ENCODE measurements at places on chromosomes 1 and 21.

DNA sequence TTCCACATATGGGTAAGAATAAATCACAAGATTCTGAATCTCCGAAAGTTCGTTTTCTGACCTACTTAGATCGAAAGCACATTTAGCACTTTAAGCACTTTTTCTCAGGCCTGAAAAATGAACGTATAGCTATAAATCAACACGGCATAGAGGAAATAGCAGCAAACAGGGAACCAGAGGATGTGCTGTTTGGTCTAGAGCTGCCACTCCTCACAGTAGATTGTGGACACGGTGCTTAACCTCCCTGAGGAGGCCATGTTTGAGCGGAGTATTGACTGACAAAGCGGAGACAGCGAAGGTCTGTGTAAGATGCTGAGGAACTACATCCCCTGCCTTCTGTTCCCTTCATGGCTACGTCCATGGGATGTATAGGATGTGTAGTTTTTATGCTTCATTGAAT, 452.8 kb upstream of the NCAM2 start:
- no peak for DNase-seq

DNA sequence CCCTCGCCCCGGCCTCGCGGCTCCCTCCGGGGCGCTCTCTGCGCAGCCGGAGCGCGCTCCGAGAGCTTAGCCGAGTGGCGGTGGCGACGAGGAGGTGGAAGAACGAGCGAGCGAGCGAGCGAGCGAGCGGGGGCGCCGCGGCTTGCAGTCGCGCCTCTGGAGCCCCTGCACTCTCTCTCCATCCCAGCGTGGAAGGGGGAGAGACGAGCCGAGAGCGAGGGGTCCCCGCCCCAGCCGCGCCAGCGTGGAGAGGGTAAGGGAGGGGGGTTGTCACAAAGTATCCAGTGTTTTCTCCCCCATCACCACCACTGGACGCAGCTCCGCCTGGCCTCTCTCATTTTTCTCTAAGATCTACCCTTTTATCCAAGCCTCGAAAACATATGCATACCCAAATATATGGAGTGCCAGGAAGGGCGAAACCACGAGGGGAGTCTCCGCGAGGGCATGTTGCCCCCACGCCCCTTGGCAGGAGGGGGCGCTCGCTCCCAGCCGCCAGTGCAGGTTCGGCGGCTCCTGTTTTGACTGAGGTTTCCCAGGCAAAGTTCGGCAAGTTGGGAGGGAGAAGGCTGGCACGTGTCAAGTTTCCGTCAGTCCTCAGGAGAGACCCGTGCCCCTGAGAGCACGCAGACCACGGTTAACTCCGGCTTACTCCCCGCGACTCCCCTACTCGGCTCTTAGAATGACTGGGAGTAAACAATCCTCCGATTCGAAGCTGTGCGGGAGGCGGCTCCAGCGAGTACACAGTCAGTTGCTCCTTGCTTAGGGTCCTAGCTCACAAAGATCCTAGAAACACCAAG, 569 bp upstream of the DAB1 start:
- no peak for DNase-seq

GRCh38 chr1:232553809-232554208, 76.1 kb downstream of the SIPA1L2 start:
- DNase-seq, result no peak

DNA sequence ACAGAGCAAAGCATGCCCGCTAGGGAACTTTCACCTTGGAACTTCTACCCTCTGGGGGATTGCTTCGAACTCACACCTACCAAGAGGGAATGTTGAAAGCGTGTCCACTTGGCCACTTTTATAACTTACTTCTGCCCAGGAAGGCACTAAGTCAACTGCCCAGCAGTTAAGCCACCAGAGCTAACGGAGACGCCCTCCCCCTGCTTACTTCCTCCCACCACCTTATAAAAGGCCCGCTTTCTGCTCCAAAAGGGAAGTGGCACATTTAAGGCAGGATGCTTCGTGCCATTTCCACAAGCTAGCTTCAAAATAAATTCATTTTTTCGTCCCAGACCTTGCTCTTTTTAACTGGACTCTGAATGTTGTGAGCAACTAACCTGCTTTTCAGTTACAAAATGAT, 3.2 kb upstream of the AK2 start:
- no peak for DNase-seq

- DNase-seq, result no peak
Observed at GRCh38 chr1:22064751-22065402, 12.4 kb downstream of the CDC42 start.

GRCh38 chr1:181849071-181849470, 212.4 kb downstream of the ZNF648 start:
- no peak for DNase-seq

DNA sequence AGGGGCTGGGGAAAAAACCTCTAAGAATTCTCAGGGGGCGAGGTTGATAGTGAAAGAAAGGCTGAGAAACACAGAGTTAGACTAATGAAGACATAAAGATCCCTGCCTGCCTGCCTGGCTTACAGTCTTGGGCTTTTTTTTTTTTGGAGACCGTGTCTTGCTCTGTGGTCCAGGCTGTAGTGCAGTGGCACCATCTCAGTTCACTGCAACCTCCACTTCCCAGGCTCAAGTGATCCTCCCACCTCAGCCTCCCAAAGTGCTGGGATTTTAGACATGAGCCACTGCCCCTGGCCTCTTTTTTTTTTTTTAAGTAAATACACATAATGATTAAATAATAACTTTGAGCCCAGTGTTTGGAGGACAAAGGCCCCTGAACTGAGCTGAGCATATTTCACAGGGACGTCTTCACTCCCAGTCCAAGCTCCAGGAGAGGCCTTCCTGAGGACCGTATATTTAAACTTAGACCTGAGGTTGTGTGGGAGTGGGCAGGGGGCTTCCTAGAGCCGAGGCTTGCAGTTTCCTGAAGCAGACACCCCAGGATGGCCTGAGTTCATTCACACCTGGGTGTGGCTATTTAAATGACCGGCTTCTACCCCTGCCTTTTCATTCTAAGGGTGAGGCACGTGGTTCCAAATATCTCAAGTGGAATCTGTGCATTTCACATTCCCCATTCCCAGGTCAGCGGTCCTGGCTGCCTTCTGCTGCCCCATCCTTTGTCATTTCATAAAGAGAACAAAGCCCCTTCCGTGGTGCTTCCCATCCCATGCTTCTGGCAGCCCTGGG, 16.0 kb upstream of the EFHD2 start:
- no peak for DNase-seq

DNA sequence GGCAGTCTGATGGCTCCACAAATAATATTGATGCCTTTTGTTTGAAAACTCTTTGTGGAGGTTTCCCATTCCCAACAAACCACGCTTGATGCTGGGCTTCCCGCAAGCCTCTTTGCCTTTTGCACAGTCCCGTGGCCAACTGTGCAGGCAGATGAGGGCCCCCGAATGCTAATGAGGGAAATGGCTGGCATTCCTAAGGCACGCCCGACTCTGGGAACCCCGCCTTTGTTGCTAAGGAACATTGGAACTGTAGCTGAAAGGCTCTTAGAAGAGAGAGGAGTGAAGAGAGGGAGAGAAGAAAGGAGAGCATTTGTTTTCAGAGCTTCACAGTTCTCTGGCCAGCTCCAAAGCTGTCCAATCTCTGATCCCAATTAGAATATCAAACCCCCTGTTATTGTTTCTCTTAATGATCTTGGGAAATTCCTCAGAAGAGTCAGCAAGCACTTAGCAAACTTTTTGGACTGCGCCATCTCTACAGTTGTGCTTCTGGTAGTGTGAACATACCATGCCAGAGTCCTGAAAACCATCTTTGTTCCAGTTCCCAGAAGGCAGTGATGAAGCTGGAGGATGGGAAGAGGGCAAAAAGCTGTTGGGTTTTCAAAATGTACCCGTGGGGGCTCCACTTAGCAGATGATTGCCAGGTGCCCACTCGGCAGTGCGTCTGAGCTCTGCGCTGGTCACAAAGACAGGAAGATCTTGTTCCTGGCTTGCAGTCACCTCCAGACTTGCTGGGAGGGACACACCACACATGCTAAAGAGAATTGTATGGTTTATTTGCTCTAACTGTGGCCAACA, 60.1 kb upstream of the CYP2J2 start:
- DNase-seq, result no peak

GRCh38 chr1:1434131-1434823, 1.2 kb upstream of the VWA1 start:
- DNase-seq, result peak; percentile 64

DNA sequence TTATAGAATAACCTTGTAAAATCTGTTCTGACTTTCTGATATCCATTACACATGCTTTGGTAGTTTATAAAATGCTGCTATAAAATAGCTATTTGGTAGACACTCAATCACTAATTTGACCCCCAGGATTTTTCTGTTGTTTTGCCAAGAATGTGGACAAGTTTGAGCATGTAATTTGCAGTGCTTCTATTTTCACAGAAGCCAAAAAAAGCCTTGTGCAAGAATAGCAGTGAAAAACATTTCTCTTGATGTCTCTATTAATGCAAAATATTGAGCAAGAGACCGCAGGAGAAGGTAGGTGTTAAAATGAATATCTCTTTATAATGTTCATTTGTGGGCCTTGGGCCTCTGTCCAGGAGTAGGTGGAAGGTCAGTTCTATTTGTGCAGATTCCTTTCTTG, 22.5 kb downstream of the MAP3K7CL start:
- DNase-seq, result no peak

GRCh38 chr1:207645635-207646081, 725 bp downstream of the CR1L start:
- DNase-seq, result no peak

DNA sequence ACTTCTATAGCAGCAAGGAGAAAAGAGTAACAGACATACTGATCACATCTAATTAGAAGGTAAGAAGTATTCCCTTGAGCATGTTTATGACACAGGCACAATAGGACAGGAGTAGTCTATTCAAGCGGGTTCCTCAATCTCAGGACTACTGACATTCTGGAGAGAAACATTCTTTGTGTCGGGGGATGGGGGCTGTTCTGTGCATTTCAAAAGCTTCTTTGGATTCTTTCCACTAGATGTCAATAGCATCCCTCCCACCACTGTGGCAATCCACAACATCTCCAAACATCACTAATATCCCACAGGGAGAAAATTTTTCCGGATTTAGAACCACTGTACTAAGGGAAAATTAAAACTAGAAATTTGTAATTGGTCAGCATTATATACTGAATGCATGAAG, 56.9 kb downstream of the ADAMTS5 start:
- no peak for DNase-seq

GRCh38 chr1:164054331-164054730, 504.7 kb upstream of the PBX1 start:
- no peak for DNase-seq

GRCh38 chr1:36920371-36920770, 113.9 kb downstream of the GRIK3 start:
- no peak for DNase-seq

GRCh38 chr1:9900142-9901043, 9.7 kb downstream of the CTNNBIP1 start:
- no peak for DNase-seq

GRCh38 chr1:205244384-205244783, 16.6 kb downstream of the TMCC2 start:
- DNase-seq, result no peak

DNA sequence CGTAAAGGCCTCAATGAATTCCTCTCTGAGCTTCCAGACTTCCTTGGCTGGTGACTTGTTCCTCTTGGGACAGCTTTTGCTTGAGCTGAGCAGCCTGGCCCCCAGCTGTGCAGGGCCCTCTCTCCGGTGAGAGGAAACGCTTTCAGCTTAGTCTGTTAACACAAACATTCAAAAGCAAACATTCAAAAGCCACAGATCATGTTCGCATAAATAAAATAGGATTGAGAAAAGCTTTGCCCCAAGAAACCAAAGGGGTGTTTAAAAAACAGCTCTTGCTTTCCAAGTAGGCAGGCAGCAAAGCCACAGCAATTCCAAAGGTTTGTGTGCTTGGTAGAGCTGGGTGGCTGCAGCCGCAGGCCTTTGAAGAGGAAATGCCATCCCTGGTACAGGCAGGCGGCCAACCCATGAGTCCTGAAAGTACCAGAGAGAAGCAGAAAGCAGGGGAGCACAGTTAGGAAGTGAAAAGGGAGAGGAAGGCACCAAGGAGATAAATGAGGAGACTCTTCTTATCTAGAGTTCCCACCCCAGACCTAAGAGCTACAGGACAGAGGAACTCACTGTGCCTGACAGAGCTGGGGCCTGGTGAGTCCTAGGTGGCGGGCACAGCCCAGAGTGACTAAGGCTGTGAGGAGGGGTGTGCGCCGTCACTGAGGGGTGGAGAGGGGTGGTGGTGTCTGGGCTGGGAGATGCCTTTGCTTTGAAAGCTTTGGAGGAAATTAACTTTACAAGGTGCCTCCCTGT, 48.4 kb downstream of the CCN1 start:
- no peak for DNase-seq

DNA sequence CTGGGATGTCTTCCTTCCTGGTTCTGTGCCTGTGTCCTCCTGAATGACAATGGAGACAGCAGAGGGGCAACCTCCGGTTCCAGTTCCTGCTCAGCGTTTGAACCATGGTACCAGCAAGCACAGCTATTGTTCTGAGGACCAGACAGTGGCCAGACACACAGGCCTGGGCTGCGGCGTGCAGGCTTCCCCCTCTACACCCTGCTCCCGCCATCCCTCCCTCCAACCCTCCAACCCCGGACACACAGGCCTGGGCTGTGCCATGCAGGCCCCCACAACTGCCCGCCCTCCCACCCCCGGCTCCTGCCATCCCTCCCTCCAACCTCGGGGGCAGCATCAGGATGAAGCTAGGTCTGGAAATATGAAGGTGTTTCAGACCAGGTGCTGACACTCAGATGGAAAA, 5.6 kb upstream of the MEGF6 start:
- no peak for DNase-seq

Data from activated CD4-positive, alpha-beta T cell treated with anti-CD3 and anti-CD28 coated beads, Interleukin-2, amount 10 ng/mL, durations not matched to agents 24 days and 14 days (primary cell).